Retina (tissue), 1 donor: ENCODE measurements at places on chromosomes 7 and 10.

GRCh38 chr10:35192645-35193249 lies 66.1 kb downstream of the CREM start:
- no peak for DNase-seq

DNA sequence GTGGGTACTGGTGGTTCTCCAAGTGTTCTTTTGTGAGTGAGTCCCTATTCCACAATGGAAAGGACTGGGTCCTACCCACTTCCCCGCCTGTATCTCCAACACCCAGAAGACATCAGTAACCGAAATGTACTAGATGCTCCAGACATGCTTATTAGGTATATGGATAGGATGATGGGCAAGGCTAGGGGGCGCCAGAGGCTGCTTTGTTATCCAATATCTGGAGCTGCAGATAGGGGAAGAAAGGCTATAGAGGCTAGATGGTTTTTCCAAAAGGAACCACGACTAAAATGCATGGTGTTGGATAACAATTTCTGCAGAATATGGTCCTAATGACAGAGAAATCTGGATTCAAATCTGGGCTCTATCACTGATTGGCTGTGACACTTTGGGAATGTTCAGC lies 56.2 kb upstream of the TM9SF3 start:
- no peak for DNase-seq

- no peak for DNase-seq
Observed at GRCh38 chr10:49183596-49184542, 4.3 kb downstream of the TMEM273 start.

- no peak for DNase-seq
Observed at GRCh38 chr7:155210356-155210755, 87.3 kb upstream of the INSIG1 start.

- no peak for DNase-seq
Observed at GRCh38 chr10:971150-971542, 17.1 kb upstream of the GTPBP4 start.
